ENCODE measurements at places on chromosomes 7 and 10.

DNA sequence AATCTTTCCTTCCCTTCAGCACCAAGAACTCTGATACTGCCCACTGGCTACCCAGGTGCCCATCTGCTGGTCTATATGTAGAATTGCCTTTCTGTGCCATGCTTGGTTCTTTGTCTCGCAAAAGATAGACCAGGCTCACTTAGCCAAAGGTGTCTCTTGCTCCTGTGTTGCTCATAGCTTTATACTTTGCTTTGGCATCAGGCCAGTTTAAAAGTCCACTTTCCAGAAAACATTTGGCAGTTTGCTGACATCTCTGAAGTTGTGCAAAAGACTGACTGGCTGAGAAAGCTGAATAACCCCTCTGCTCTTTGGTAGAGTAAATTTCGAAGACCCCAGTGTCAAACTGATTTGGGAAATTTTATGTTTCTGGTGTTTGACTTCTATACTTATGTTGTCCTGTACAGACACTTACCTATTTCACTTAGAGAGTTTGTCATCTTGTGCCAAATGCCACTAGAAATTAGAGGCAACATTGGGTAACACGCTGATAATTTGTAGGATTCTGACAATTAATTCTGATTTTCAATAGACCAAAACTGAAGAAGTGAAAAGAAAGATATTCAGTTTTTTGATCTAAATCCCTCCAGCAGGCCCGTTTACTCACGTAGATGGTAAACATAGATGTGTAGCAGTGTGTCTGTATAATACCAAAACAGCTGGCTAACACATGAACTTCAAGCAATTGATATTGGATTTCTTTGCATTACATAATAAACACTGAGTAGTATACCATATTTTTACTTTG is 91.1 kb downstream of the CPED1 start:
- no peak for DNase-seq

- DNase-seq = no peak
Measured at GRCh38 chr10:112202561-112203241, 19.1 kb upstream of the GPAM start.

DNA sequence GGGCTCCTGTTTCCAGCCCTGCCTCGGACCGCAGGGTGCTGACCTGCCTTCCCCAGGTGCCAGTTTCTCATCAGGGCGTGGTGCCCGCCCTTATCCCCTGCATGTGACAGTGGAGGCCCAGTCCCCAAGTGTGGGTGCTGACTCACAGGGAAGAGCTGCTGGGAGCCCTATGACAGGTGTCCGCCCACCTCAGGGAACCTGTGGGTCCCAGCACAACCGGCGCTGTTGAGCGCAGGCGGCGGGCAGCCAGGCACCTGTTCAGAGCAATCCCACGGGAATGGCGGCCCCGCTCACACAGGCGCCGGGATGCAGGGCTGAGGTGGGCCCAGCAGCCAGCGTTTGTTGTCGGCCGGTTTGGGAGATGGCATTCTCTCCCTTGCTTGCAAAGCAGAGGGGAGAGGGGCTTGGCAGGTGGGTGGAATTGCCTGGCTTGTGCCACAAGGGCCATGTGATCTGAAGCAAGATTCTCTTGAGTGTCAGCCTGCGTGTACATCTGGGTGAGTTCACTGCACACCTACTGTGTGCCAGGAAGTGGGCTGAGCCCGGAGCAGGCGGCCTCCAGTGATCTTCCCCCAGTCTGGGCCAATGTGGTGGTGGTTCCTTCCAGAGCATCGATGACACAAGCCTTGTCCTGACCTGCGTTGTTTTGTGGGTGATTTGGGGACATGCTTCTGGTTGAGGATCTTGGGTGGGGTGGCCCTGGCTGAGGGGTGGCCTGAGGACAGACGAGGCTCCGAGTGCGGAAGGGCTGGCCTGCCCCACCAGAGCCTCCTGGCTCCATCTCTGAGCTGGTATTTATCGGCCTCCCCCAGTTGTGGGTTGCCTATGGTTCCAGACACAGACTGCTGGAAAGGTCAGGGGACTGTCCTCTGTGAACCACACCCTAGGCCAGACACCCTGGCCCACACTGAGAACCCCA is 2.4 kb downstream of the PWWP2B start:
- no peak for DNase-seq

- DNase-seq = no peak
Measured at GRCh38 chr10:120732067-120732466, 119.1 kb upstream of the WDR11 start.

DNA sequence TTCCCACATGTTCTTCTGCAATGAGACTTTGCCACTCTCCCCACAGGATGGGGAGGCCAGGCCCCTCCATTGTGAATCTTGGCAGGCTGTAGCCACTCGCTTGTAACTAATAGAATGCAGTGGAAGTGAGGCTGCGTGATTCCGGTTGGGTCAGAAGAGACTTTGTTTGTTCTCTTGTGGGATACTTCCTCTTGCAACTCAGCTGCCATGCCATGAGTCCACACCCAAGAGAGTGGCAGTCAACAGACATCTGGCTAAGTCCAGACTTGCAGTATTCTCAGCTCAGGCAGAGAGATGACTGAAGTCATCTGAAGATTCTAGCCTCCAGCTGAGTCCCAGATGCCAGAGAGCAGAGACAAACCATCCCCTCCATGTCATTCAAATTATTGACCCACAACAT is 153.4 kb upstream of the GDF10 start:
- no peak for DNase-seq

- no peak for DNase-seq
Measured at GRCh38 chr7:7585241-7585928, 18.7 kb downstream of the MIOS start.

DNA sequence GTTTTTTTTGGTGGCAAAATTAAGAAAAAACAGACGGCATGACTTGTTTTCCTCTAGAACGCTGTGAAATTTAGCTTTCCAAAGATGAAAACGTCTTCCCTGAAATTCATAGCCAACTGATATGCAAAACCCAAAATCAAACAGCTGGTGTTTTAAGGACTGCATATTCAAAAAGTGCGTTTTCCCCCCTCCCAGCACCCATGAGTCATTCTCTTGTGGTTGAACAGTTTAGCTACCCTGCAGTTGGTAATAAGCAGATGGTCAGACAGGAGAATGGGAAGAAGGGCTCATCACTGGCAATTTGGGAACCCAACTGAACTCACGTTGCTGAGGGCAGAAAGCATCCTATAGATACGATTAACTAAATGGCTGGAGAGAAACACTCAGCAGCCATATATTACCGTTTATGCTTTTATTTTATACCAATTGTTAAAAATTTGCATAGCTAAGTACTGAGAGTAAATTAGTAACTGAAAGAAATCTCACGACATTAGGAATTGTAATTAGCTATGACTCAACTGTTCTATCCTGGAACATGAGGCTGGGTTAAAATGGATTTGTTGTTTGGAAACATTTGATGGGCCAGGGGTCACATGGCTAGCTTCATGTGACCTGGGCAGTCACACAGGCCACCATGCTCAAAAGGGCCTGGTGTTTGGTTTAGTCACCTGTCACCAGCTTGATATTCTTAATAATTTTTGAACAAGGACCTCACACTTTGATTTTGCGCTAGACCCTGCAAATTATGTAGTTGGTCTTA is 343.1 kb downstream of the PHTF2 start:
- DNase-seq = no peak
